Dermis blood vessel endothelial cell (primary cell): ENCODE measurements at places on chromosomes 16 and 17. TPM values are rescaled to one million over a fixed set of nuclear protein-coding genes. Genes with fewer than 3 reads are reported as not detected.

DNA sequence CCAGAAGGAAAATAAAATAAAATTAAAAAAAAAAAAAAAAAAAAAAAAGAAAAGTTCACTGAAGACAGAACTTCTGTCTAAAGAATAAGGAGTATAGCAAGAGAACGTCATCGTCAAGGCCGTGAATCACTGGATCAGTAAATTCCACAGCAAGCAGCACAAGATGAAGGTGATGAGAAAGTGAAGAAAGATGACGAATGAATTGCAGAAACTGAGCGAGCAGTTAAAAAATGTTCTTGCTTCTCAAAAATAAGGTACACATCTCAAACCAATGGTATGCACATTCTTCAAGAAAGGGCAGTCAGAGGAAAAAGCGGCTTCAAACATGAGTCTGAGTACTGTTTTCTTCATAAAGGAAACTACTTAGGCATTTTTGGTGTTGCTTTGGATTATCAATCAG, 104.7 kb downstream of the SMG6 start:
- no peak for DNase-seq

- no peak for DNase-seq
These were observed 77.3 kb downstream of the PHKB start for GRCh38 chr16:47538472-47538871.

DNA sequence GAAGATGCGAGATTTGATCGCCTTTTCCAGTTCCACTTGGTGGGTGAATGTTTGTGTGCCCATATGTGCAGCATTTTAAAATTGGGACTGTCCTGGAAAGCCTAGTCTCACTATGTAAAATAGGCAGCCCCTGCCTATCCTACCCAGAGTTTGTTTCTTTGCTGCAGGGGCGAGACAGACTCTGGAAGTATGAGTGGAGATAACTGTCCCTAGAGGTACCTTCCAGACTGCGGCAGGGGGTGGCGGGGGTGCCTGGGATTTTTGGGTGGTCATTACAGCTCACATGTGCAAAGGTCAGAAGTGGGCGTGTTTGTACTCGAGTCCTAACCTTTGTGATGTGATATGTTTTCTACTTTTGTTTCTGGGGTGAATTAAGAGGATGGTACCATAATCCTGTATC, 36.6 kb downstream of the MPRIP start:
- no peak for DNase-seq

DNA sequence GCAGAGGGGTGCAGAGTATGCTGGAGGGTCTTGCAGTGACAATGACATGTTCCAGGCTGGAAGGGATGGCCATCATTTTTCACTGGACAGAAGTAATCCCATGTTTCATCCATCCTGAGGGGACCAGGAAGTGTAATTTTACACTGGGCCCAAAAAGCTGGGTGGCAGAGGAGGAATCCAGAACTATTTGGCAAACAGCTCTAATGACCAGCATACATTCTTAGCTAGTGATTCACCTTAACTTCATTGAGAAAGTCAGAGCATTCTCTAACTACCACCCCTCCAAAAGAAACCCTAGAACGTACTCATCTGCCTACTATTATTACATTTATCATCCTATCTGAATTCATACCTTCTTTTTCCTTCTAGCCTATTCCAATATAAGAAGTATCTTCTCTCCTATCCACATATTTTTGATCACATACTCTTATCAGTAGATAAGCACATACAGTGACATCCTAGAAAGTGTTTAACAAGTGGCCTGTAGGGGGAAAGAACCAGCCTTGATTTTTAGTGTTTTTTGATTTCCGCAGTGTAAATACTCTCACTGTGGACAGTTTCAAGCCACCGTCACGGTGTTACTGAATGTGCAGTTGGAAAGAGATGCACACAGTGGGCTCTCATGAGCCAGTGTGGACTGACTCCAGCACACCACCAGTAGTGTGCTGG, 118.1 kb downstream of the FTO start:
- DNase-seq, result peak; percentile 18

GRCh38 chr17:63171428-63172393, 205.7 kb downstream of the TANC2 start:
- no peak for DNase-seq

GRCh38 chr17:32664936-32665583, 178.3 kb downstream of the CDK5R1 start:
- DNase-seq, result no peak

DNA sequence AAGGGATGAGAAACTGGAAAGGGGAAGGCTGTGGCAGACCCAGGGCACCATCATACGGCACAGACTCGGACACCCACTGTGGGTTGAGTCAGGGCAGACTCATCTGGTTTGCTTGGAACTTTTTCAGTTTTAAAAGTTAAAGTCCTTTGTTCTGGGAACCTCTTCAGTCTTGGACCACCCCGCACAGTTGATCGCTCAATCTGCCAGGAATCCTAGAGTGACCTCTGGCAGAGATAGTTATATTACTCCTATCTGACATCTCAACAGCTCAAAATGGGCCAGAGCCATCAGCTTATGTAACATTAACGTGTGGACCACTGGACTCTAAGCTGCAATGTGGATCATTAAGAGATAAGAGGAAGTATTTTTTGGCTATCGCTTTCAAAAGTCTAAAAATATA, 164.3 kb downstream of the ABCA8 start:
- DNase-seq, result no peak

GRCh38 chr16:14378131-14378551, 251.9 kb downstream of the PARN start:
- DNase-seq, result no peak

- DNase-seq, result peak; percentile 60
These were observed 5.2 kb downstream of the CISD3 start for GRCh38 chr17:38735161-38735997.

CD300LB gene
- total RNA-seq, result not detected in 2 replicates

NRN1L gene
- 0.14 and 0.51 TPM in 2 replicates for total RNA-seq

PLEKHH3 gene
- 12.9 and 20.0 TPM in 2 replicates for total RNA-seq

RAB37 gene
- total RNA-seq, result 0.17 and 0.37 TPM in 2 replicates
